Uterus (tissue), 4 donors: ENCODE measurements at places on chromosomes 13 and 19.

DNA sequence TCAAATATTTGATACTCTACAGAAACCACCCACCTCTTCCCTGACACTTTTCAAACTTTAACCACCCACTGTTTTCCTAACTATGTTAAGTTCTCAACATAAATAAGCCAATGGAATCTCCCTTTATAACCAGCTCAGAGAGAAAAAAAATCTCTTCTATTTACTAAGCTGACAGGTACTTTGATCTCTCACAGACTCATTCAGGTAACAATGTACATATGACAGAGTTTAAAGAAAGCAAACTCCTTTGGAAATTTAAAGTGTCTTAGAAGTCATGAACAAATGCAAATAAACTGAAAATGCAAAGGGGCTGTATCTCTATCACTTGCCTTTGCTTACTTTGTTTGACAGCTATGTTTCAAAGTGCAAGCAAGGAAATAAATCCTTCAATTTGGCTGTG lies 109.3 kb downstream of the KLF12 start:
- no peak for DNase-seq

DNA sequence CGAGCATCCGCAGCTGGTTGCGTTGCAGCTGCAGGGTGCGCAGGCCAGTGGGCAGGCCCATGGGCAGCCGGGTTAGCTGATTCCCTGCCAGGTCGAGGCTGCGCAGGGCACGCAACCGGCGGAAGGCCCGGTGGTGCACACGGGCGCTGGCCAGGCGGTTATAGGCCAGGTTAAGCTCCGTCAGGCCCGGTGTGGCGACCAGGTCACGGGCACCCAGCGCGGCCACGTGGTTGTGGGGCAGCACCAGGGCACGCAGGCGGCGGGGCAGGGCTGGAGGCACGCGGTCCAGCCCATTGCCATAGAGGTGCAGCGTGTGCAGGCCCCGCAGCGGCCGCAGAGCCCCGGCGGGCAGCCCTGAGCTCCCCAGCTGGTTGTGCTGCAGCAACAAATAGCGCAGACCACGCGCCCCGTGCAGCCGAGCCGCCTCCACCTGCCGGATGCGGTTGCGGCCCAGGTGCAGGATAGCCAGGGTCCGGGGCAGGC lies 5.3 kb downstream of the PODNL1 start:
- no peak for DNase-seq

- no peak for DNase-seq
These were observed 12.0 kb downstream of the KHSRP start for GRCh38 chr19:6412447-6413091.

DNA sequence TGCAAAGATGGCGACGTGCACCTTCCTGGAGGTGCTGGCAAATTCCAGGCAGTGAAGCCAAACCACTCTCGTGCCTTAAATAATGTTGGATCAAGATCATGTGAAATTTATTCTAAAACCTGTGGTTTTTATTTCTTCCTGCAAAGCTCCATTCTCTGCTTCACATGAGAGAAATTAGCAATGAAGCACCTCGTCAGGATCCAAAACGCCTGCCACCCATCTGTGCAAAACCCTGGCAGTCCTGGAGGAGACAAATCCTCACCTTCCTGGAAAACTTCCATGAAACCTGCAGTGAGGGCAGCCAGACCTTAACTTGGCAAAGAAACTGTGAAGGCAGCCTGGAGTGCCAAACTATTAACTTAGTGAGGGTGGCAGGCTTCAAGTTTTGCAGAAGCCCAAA lies 47.6 kb downstream of the CHST8 start:
- DNase-seq = no peak

- no peak for DNase-seq
These were observed 11.7 kb upstream of the MCF2L start for GRCh38 chr13:112957295-112957677.

DNA sequence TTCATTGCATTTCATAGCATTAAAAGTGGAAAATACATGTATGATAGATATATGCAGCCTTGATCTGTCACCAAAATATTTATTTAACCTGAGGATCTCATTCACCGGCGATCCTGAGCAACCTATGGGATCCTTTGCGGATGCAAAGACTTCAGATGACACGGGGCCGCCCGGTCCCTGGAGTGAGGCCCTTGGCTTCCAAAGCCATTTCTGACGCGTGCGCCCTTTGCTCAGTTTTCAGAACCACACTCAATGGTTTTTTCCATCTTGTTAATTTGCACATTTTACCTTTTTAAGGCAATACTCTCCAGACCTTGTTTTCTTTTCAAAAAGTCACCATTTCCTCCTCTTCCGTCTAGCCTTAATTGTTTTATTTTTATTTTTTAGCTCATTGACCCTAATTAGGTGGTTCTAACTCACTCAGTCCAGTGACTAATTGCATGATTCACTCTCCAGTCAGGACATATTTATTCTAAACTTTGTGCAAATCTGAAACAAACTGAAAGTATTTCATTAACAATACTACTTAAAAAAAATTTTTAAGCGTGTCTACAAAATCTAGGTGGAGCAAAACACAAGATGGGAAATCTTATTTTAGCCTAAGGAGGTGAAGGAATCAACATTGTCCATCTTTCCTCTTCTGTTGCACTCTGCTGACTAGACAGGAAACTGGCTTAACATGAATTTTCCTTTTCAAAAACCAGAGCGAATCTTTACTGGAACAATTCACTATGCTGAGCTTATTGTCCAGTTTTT lies 47.9 kb downstream of the COL4A1 start:
- no peak for DNase-seq

GRCh38 chr19:3548606-3549005 lies 8.8 kb downstream of the MFSD12 start:
- no peak for DNase-seq

- DNase-seq = no peak
These were observed 87.4 kb upstream of the TEX29 start for GRCh38 chr13:111233080-111233479.

GRCh38 chr13:20990910-20991525 lies 70.4 kb downstream of the LATS2 start:
- no peak for DNase-seq

DNA sequence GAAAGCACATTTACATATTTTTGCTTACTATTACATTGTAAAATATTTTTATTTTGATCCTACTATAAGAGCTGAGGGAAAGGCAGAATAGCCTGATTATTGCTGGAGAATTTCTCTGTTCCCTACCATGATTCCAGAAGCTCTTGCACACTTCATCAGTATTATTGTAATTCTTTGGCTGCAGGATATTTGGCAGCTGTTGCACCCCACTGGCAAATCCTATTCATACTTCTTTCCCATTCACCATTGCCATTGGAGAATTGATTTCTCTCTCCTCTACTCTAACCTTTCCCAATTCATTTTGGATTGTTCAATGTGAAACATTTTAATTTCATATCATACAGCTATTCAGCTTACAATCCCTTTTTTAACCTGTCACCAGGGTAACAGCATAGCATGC lies 238.0 kb downstream of the GGACT start:
- no peak for DNase-seq

DNA sequence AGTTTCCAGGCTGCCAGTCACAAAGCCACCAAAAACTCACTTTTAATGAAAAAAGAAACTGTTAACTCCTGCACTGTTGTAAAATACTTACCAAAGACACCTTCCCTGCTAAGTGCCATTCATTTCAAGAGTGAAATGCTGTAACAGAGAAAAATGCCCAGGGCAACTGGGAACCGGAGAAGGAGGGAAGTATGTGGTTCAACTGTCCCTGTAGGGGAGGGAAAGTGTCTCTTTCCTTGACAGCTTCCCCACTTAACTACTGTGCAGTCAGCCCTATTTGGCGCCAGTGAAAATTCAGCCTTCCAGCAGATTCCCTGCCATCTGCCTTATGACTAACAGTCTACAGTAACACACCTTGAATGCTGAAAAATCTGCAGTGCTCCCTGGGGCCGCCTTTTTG lies 789.0 kb downstream of the DIAPH3 start:
- DNase-seq = no peak

GRCh38 chr13:113604186-113604585 lies 19.6 kb downstream of the TFDP1 start:
- no peak for DNase-seq

DNA sequence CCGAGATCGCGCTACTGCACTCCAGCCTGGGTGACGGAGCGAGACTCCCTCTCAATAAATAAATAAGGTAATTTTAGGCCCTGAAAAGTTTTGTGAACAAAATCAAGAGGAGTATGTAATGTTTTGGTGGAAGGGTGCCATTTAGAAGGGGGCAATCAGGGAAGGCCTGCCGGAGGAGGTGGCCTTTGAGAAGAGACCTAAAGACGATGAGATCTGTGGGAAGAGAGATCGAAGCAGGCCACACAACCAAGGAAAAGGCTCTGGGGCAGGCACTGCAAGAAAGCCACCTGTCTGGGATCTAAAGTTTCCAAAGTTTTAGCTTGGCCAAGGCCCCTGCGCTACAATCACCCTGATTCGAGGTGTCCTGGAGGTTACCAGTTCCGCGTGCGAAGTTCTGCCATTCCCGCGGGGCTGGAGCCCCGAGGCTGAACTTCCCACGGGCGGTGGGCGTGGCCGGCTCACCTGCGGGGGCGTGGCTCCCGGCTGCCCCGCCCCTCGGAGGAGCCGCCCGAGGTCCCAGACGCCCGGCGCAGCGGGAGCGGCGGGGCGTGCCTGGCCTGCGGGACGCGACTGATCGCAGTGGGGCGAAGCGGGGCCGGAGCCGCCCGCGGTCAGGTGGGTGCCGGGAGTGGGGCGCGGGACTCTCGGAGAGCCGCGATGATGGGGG lies at the start of gene KLC3:
KLC3 (plus strand) TSS at position 519 of the 667 bp plus-strand sequence. CDS start 4,792 bp downstream, outside the sequence.
- DNase-seq = no peak

GRCh38 chr13:109706015-109706715 lies 80.2 kb downstream of the IRS2 start:
- DNase-seq = no peak

GRCh38 chr13:99285432-99286182 lies 21.6 kb downstream of the GPR183 start:
- peak; percentile 30 for DNase-seq

GRCh38 chr13:33147832-33148231 lies 131.6 kb downstream of the KL start:
- DNase-seq = no peak

DNA sequence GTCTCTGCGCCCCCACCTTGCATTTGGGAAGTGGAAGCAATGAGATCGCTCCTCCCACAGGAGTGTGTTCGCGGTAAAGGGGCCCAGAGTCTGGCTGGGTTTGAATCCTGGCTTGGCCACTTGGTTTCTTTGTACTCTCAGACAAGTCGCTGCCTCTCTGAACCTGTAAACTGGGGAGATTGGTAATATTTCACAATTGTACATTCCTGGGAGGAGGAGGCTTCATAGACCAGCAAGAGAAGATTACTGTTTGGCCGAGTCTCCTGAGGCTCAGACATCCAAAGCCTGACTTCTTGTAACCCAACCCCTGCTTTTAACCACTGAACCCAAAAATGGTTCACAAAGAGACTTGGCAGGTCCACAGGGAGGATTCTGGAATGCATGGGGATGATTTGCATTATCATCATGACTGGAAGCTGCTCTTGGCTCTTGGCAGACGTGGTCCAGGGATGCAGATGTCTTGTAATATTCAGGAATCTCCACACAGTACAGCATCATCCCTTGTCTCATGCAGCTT lies 13.6 kb upstream of the STRN4 start:
- DNase-seq = peak; percentile 71

GRCh38 chr13:56864451-56864850 lies 276.3 kb upstream of the PRR20A start:
- no peak for DNase-seq

DNA sequence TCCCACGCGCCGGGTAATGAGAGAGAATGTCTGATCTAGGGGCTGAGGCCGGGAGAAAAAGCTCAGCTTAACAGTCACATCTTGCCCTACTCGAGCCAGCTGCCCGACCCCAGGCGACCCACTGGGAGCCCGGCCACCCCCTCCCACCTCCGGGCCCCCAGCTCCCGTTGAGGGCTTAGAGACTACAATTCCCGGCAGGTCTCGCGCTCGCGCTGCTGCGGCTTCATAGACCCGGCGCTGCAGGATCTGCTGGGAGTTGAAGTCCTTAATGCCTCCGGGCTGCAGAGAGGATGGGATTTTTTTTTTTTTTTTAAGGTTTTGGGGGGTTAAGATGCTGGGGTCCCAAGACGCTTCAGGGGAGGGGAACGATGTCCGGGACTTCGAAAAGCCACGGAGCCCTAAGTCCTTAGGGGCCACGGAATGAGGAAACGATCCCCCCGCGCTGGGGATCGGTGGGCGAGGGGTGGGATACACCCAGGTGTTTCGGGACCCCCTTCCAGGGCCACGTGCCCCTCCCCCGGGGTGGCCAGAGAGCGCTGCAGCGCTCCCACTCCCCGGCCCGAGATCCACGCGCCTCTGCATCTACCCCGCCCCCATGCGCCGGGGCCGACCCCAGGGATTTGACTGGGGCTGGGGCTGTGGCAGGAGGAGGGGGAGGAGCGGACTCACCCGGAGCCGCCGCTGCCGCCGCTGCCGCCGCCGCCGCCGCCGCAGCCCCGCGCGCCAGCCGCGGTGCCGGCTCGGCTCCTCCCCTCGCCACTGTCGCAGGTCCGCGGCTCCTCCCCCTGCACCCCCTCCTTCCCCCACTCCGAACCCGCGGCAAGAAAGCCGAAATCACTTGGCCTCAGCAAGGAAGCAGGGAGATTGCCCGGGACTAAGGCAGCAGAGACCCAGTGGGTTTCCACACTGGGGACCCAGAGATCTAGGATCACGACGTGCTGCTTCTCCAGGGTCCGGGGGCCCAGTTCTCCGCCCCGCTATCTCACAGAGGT lies at the start of gene SYT3:
SYT3 (minus strand) TSS at position 761 of the 992 bp plus-strand sequence. CDS start 2,470 bp downstream, outside the sequence.
- DNase-seq = peak; percentile 17

GRCh38 chr19:32813862-32814425 lies 55.6 kb downstream of the SLC7A9 start:
- no peak for DNase-seq

DNA sequence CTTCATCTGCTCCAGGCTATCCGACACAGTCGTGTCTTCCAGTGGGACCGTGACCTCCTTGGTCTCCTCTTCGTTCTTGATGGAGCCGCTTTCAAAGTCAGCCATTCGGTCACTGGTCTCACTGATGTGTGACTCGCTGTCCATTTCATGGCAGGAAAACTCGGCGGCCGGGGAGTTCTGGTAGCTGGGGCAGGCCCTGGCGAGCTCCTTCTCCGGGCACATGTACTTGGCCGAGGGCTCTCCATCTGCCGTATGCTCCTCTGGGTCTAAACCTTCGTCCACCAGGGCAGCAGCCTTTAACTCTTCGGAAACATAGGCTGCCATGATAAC lies 69.8 kb downstream of the TSHZ3 start:
- DNase-seq = no peak

GRCh38 chr19:56980906-56981305 lies 138.9 kb upstream of the USP29 start:
- peak; percentile 86 for DNase-seq

- no peak for DNase-seq
These were observed 19.0 kb downstream of the VSTM2B start for GRCh38 chr19:29544656-29545360.

GRCh38 chr13:53694814-53695532 lies 666.4 kb downstream of the OLFM4 start:
- no peak for DNase-seq

- DNase-seq = no peak
These were observed 227.5 kb downstream of the DCT start for GRCh38 chr13:94251831-94252608.
